ENCODE measurements at places on chromosomes 2 and 18. TPM values are rescaled to one million over a fixed set of nuclear protein-coding genes. Genes with fewer than 3 reads are reported as not detected.

The TMEM131 gene
- 14.7 TPM for total RNA-seq

The CCDC148 gene
- 0.18 TPM for total RNA-seq

The C2orf78 gene
- not detected for total RNA-seq

The STAT4 gene
- 0.98 TPM for total RNA-seq

The PPP4R3B gene
- 38.7 TPM for total RNA-seq

The CAPN10 gene
- total RNA-seq, result 13.7 TPM

The CIB4 gene
- not detected for total RNA-seq

The SKOR2 gene
- total RNA-seq, result not detected

- no peak for DNase-seq
Observed at GRCh38 chr18:78953566-78953965, 26.1 kb upstream of the SALL3 start.

DNA sequence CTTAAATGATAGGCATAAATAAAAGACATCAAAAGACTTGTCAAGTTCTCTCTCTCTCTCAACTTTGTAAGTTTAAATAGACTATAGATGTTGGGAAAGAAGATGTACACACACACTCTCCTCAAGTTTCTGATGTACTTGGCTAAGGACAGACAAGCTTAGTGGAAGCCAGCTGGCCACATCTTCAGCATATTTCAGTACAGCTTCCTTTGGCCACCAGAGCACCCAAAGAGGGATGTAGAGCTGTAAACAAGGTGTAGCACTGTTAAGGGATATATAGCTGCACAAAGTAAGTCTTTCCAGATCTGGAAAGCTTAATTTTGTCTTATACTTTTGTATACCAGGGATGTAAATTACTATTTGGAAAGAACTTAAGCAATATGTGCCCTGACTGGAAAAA is 64.3 kb upstream of the MSTN start:
- no peak for DNase-seq

- DNase-seq, result no peak
Observed at GRCh38 chr2:96531366-96531765, 5.2 kb upstream of the ARID5A start.

DNA sequence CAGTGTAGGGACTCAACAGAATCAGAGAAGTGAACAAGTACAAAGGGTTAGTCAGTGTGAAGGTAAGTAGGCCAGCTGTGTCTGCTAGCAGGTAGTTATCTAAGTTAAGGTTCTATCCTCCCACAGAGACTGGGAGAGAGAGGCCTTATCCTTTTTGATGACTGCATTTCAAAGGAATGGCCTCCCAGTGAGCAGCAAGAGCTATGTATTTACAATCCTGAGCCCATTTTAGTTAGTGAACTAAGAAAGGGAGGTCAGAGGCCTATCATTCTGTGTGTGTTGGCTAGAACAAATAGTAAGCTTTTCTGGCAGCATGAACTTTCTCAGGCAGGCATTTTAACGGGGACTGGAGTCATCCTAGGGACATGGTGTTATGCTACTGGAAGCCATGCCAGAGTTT is 182.9 kb downstream of the VWC2L start:
- no peak for DNase-seq

- no peak for DNase-seq
Observed at GRCh38 chr2:209600341-209601171, 171.1 kb upstream of the UNC80 start.

DNA sequence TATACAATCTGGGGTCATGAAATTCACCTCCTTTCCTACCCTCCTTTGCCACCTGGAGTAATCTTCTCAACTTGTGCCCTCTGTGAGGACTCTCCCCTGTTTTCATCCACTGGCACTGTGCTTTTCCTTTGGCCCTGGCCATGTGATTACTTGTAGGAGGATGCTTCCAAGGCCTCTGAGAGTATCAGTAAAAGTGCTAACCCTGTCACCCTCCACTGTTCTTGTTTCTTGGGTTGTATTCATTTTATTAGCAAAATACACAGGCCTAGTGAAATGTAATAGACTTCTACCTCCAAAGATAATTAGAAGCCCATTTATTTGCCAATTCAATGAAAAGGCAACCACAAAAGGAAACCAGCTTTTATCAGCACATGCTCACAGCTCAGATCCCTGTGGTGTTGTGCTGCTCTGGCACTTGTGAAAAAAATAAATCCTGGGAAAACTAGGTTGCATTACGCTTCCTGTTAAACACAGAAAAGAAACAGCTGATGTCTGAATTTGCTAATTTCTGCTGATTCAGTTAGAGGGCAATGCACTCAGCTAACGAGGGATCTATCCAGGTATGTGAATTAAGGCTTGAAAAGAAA is 357.5 kb upstream of the ETAA1 start:
- DNase-seq, result no peak

GRCh38 chr18:57920036-57920435 is 116.9 kb upstream of the ATP8B1 start:
- DNase-seq, result no peak

- DNase-seq, result no peak
Observed at GRCh38 chr2:9074930-9075329, 71.4 kb upstream of the MBOAT2 start.

GRCh38 chr2:179428649-179429048 is 164.0 kb upstream of the SESTD1 start:
- no peak for DNase-seq

DNA sequence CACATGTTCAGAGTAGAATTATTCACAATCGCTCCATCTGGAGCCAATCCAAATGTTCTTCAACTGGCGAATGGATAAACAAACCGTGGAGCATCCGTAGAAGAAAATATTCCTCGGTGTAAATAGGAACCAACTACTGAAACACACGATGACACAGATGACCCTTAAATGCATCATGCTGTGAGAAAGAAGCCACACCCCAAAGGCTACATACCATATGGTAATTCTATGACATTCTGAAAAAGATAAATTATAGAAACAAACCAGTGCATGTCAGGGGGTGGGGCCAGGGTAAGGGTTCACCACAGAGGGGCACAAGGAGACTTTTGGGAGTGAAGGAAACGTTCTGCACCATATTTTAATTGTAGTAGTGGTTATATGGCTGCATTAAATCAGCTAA is 312.2 kb upstream of the SMIM21 start:
- DNase-seq, result no peak

- no peak for DNase-seq
Observed at GRCh38 chr2:208937521-208937920, 486.3 kb upstream of the MAP2 start.

- no peak for DNase-seq
Observed at GRCh38 chr2:240561325-240561971, 1.3 kb downstream of the DUSP28 start.

- DNase-seq, result no peak
Observed at GRCh38 chr2:209876211-209876610, 104.6 kb downstream of the UNC80 start.

- no peak for DNase-seq
Observed at GRCh38 chr2:120622159-120622869, 113.4 kb upstream of the GLI2 start.

- no peak for DNase-seq
Observed at GRCh38 chr2:147659051-147659450, 185.8 kb upstream of the ACVR2A start.

GRCh38 chr2:69645921-69646320 is 2.4 kb upstream of the AAK1 start:
- no peak for DNase-seq

DNA sequence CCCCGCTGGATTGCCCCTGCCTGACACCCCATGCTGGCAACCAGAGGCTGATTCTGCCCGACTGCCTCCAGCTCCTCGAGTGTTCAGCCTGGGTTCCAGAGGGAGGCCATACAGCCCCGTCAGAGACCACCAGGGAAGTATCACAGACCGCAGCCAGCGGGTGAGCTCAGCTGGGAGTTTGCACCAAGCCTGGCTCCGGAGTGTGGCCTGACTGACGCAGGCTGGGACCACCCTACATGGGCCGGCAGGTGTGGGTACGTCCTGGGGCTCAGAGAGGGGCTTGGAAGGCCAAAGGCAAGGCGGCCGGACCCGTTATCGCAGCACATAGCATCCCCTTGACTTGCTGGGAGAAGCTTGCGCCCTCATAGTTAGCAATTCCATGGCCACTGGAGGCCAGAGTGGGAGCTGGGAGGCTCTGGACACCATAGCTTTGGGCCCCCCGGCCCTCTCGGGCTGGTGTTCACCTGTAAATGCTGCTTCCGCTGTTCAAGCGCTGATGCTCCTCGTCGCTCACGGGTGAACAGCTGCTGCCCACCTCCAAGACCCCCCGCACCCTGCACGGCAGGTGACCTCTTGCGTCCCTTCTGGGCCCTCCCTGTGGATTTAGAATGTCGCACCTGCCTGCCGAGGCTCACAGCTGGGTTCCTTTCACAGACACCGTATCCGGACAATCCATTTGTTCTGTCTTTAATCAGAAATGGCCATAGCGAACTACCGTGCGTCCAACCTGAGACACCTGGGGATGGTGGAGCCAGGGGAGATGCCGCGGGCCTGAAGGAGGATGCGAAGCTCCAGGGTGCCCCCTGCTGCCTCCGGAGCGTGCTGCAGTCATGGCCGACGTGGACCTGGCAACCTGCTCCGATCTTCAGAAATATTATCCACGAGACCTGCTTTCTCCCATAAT is 31.2 kb upstream of the SLC66A3 start:
- DNase-seq, result peak; percentile 60

DNA sequence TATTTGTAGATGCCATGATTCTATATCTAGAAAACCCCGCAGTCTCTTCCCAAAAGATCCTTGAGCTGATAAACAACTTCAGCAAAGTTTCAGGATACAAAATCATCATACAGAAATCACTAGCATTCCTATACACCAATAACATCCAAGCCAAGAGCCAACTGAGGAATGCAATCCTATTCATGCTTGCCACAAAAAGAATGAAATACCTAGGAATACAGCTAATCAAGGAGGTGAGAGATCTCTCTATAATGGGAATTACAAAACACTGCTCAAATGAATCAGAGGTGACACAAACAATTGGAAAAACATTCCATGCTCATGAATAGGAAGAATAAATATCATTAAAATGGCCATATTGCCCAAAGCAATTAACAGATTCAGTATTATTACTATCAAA is 551.4 kb upstream of the SLC39A10 start:
- no peak for DNase-seq

- DNase-seq, result no peak
Observed at GRCh38 chr2:230823264-230823964, 41.3 kb upstream of the ITM2C start.

- no peak for DNase-seq
Observed at GRCh38 chr2:226135861-226136548, 663.6 kb downstream of the IRS1 start.

DNA sequence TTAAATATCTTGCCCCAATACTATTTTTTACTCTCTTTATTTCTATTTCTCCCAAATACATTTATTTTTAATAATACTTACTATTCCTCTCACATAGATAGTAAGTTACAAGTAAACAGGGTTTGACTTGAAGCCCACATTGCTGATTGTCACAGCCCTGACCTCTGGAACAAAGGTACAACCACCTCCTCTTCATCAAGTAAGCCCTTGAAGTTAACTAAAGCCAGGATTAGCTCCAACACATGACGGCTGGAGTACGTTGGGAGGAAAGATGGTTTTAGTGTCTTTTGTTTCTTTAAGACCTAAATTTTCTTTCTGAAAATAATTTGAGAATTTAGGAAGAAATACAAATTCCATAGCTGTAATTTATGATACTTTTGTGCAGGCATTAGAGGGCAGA is 949 bp downstream of the MYOM1 start:
- no peak for DNase-seq

Data from left lobe of liver (tissue), 2 donors.